Kidney glomerular epithelial cell (primary cell): ENCODE measurements at places on chromosomes 3 and 15.

DNA sequence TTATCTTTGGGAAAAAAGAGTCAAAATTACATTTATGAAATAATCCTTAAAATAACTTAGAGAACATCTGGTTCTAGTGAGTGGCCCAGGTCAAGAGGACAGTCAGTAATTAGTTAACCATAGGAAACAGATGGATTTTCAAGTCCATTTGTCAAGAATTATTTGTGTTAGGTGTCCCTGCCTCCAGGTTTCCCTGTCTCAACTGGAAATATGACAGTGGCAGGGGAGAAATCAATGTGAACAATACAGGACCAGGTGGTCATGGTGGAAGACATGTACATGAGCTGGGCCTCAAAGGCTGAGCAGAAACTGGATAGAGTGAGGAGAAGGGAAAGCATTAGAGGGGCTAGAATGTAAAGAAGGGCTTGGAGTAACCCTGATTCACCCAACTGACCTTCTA, 372.6 kb downstream of the VPS13C start:
- DNase-seq: no peak

DNA sequence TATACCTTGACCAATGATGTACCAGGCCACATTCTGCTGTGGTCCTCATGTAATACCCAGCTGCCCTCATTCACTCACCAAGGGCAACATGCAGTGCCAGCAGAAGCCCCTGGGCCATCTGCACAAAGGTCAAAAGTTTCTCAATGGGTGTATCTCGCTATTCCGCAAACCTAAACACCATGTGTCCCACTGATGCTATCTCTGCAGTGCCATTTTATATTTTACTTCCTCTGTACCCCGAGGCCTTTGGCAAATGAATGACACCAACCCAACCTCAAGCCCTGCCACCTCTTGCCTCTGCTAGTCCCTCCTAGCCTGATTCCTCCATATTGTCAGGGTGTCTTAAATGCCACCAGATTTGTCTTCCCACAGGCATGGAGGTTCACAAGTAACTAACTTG, 59.2 kb downstream of the AAGAB start:
- no peak for DNase-seq

DNA sequence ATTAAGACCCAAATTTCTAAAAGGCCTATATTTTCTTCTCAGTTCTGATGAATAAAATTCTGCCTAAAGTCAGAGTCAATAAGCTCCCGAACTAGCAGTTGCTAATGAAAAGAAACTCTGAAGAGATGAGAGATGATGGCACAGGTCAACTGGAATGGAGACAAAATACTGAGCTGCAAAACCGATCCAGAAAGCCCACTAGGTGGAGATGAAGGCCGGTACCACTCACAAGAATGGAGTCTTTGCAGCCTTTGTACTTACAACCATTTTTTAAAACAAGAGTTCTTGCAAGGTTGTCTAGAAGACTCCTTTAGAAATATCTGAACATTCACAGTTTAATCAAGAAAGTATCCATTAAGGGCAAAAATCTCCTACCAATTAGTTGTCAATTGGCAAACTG, 119.9 kb upstream of the TJP1 start:
- no peak for DNase-seq

DNA sequence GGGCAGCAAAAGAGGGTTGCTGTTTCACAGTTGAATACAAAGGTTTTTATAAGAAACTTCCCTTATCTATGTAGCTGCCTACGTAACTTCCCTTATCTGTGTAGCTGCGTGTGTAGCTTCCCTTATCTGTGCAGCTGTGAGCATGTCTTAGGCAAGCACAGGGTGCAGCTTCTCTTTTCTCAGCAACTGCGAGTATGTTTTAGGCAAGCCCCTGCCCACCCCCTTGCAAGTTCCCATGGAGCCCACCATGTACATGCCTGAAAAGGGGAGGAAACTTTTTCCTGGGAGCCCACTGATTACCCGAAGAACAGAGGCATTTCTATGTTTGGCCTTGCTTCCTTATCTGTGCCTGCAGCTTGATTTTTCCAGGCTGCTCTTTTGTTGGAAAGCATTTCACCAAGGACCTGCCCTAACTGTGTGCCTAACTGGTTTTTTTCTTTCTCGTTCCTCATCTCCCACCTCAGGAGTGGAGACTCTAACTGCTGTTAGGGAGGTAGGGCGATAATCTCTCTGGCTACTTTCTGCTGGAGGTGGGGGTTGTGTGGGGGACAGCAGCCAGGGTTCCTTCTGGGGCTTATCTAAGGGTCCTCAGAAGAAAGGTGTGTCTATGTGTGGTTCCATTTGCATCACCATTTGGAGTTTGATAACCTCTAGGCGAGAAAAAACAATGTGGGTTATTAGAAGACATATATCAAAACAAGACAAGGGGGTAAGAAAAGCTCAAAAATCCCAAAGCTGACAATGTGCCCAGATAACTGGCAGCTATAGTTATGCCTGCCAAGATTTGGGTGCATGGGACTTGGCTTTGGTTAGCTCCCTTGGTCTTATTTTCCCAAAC, 26.0 kb downstream of the SORD start:
- no peak for DNase-seq

DNA sequence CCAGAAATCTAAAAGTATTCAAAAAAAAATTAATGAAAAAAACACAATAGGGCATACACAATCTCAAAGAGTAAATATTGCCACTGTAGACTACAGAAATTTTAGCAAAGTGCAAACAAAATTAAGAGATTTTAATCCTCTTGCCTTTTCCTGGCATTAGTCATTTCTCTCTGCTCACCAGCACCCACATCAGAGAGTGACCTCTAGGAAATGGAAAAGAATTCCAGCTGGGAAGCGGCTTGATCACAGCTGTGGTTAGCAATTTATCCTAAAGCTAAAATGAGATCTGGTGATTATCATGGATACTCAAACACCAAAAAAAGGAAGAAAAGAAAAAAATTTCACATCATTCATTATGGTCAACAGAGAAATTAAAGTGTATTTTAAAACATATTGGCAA, 7.5 kb downstream of the CSNK1G1 start:
- DNase-seq: no peak

DNA sequence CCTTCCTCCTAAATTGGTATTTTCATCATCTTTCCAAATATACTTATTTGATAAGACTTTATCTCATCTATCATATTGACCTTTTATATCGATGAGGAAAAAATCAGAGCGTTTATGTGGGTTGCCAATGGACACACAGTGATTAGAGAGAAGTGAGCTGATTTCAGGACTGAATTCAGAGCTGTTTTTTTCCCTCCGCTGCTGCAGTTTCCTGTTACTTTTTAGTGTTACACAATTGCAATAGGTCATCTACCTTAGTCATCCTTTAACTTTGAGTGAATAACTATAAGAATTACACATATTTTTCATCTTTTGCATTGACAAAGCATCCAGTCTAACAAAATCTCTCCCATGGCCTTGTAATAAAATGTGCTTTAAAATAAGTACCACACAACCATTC, 266.3 kb upstream of the CNTN4 start:
- no peak for DNase-seq

DNA sequence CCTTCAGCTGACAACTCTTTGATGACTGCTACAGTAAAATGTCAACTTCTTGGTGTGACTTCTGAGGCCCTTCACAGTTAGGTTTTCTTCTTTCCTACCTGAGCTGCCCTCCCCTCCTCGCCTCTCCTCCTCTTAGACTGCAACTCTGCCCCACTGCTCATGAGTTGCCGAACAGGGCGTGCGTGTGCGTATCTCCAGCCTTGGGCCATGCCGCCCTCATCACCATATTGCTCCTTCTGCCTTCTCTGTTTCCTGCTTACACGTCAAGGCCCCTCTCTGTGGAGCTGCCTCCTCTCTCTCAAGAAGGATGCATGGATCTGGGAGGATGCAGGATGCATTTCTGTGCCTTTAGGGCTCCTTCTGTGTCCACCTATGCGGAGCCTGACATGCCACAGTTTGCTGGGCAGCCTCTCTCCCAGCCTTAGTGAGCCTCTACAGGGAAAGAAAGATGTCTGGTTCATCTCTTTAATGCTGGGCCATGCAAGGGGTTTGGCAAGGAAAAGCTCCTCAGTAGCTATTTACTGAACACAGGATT, 205.9 kb downstream of the RPLP1 start:
- no peak for DNase-seq

DNA sequence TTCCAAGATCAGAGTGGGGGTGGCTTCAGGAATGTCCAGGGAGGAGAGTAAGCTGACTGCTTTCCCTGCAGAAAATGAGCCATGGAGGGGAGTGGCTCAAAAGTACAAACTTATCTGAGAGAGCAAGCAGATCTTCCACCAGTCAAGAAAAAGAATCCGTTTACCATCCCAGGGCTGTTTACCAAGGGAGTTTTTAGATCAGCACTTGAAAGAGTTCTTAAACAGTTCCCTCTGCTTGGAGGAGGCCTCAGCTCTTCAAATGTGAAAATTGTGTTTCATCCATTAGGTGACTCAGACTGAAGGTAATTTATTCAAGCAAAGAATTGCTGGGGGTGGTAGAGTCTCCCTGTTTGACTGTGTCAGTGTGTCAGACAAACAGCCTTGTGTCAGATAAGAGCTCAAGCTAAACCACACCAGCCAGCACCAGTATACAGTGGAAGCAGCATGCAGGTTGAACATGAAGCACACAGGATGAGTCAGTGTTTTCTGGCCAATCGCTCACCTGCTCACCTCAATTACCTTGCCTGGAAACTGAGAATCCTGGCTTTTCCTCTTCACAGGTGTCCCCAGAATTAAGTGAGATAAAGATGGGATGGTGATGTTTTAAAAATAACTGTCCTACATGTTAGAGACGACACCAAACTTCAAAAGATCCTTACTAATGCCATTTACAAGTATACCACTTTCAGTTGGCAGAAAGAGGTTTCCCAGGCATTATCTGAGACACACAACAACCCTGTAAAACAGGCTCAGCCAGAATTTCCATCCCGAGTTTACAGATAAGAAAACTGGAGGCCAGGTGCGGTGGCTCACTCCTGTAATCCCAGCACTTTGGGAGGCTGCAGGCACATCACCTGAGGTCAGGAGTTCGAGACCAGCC, 21.7 kb downstream of the SH3BP5 start:
- DNase-seq: peak; percentile 92

- no peak for DNase-seq
Observed at GRCh38 chr15:56628893-56629532, 104.3 kb downstream of the ZNF280D start.

GRCh38 chr3:16079519-16079918, 95.0 kb upstream of the GALNT15 start:
- no peak for DNase-seq

- DNase-seq: no peak
Observed at GRCh38 chr3:171824116-171824515, 13.8 kb upstream of the PLD1 start.

GRCh38 chr3:183279371-183279770, 26.3 kb downstream of the B3GNT5 start:
- no peak for DNase-seq
